Stimulated activated CD4-positive, alpha-beta T cell treated with anti-CD3 and anti-CD28 coated beads, Interleukin-2, amount 100 ng/mL, for 4 hours (primary cell): ENCODE measurements at places on chromosomes 1 and 21.

DNA sequence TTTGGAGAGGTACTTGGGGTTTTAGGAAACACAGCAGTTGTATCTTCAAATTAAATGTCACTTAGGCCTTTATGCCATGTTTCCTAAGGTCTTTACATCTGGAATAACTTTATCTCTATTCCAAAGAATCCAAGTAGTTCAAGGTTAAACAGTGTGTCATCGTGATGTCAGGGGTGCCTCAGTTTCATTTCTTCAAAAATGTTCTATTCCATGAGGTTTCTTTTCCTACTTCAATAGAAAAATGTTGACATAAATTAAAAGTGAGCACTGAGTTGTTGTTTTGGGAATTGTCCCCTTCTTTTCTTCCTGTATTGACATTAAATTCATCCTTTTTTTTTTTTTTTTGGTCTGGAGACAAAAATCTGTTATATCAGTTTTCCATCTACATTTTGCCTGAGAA is 160.6 kb upstream of the C21orf91 start:
- DNase-seq, result no peak

DNA sequence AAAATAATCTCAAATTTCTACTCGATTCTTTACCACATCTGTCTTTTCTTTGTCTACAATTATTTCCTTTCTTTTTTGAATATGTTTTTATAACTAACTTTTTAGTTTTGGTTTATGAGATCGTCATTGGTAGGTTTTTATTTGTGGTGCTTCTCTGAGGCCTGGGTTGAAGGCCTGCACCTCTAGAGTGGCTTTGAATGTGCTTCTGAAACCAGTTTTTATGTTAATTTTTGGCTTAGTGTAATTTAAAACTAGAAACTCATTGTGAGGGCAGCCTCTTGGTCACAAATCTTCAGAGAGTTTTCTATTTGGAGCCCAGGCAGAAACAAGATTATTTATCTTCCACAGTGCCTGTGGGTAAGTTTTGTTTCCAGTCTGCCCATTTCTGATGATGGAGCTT is 187.0 kb downstream of the GPATCH2 start:
- no peak for DNase-seq

- DNase-seq, result no peak
These were observed 32.1 kb downstream of the KDM1A start for GRCh38 chr1:23051290-23051909.

GRCh38 chr1:75203415-75204277 is 69.5 kb downstream of the LHX8 start:
- DNase-seq, result no peak

DNA sequence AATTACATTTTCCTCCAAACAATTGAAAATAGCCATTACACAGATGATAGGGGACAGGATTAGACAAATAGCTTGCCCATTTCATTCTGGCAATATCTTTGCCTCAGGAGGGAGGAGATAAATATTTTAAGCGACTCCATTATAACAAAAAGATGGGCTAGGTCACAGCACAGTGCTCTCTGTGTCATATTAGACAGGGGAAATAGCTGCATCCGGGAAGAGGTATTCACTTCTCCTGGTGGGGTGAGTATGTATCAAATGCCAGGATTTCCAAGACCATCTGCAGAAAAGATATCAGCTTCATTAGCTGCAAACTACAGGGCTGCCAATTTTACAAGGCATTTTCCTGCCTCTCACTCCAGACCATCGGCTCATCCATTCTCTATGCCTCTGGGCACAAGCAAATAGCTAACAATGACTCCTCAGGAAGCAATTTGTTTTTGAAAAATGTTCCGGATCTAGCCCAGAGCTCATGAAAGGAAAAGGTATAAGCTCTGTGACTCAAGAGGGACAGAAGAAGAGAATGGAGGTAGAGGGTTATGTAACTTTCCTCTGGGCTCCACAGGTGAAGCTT is 41.9 kb upstream of the ANGPTL7 start:
- DNase-seq, result no peak

GRCh38 chr1:156060937-156061636 is at the start of gene RAB25:
Gene RAB25 (plus strand): TSS chr1:156061160. CDS start chr1:156061401, 241 bp downstream.
- DNase-seq, result no peak

DNA sequence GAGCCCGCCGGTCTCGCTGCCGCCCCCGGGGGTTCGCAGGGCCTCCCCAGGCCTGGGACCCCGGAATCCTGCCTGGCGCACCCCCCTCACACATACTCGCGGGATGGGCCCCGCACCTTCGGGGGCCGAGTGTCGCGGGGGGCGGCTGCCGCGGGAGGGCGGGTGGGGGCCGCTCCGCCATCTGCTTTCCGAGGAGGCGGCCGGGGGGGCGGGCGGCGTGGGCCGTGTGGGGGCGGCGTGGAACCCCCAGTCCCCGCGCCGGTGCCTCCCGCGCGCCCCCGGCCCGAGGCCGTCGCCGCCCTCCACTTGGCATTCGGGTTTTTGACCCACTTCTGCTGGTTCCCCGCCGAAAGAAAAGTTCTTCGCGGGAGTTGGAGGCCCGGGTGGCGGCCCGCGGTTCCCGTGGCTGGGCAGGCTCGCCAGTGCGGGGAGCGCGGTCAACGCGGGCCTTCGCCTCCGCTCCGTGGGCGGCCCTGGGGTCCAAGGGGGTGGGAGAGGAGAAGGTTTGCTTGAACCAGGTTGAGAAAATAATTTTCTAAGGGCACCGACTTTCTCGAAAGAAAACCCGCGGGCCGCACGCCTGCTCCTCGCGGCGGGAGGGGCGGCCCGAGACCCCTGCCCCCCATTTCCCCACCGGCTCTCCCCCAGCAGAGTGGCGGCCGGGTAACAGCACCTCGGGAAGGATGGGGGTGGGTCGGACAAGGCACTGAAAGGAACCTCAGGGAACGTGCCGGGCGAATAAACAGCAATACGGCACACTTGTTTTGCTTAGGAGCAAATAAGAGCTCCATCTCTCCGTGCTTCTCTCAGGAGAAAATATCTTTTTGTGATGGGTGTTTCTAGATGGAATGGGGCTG is 1.6 kb downstream of the PHF13 start:
- DNase-seq, result no peak

DNA sequence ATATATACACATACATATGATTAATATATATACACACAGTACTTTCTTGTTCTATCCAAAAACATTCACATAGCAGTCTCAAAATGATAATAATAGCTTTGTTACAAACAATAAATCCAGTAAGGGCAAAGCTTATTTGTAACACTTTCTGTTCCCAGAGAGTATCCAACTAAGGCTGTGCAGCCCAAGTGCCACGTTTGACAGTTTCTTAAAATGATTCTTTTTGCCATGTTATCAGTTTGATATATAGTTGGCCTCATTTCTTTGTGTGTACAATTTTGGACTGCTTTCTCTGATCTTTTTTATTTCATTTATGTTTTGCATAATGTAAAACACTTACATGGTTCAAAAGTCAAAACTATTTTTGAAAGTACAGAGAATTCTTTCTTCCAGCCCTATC is 11.8 kb downstream of the KCNE1 start:
- DNase-seq, result no peak

DNA sequence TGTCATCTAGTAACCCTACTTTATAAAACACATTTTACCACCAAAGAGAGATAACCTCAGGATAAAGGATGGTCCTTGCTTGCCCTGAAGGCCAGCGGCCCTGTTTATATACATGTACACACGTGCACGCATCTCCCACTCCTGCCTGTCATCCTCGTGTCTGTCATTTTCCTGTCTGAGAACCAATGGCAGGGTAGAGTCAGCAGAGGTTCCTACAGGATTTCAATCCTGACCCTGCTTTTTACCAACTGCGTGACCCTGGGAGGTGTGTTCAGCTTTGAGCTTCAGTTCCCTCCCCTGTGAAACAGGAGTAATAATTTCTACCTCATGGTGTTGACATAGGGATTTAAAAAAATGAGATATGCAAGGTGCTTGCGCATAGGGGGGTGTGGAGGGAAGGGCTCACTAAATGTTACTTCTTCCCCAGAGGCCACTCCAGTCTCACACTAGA is 12.3 kb upstream of the RASSF5 start:
- DNase-seq, result no peak

DNA sequence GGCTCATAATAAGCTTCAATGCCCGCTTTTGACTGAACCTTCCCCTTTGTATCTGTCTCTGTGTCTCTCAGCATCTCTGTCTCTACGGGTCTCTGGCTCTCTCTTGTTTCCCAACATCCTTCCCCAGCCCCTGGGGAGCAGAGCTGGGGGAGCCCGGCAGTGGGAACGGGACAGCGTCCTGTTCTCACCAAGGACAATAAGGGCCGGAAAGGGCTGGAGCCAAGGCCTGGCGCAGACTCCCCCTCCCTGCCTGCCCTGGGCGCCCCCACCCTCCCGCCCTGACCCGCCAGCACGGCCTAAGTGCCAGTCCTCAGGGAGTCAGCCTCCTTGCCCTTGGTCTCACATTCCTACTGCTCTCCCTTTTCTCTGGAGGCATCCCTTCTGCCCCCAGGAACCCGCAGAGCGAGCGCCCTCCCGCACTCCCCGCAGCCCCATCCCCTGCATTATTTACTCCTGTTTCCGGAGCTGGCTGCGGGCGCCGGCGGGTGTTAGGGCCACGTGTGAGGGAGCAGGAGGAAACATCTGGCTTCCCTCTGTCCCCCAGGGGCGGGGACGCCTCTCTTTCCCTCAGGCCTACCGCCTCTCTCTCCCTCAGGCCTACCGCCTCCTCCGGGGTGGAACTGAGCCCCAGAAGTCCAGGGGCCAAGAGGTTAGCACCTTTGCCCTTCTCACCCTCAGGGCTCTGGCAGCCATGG is 6.5 kb downstream of the KRTCAP2 start:
- DNase-seq, result no peak

DNA sequence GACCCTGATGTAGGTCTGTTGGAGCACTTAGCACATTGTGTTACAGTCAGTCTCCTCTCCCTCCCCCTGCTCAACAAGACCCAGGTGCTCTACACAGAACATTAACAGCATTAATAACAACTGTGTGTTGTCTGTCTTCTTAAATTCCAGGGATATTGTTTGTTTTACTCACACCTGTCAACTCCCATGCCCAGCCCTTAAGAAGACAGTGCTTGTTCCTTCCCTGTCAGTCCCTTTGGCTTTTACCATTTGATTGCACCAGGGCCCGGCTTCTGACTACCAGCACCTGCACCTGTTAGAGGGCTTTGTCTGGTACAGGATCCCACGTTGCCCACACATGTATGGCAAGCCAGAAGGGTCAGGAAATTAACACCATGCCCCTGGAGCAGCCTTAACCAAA is 11.7 kb downstream of the RIMKLA start:
- no peak for DNase-seq

GRCh38 chr21:19541602-19542001 is 1138.0 kb upstream of the TMPRSS15 start:
- DNase-seq, result no peak

- no peak for DNase-seq
These were observed 25.3 kb downstream of the TRIM11 start for GRCh38 chr1:228381356-228381755.

- DNase-seq, result no peak
These were observed at the start of gene NTMT2 for GRCh38 chr1:170145770-170146676. Gene NTMT2 (plus strand): TSS chr1:170145959. CDS start chr1:170146108, 149 bp downstream.

GRCh38 chr21:43754948-43755781 is 20.9 kb downstream of the CSTB start:
- no peak for DNase-seq

GRCh38 chr1:72229893-72230292 is 52.4 kb downstream of the NEGR1 start:
- no peak for DNase-seq

DNA sequence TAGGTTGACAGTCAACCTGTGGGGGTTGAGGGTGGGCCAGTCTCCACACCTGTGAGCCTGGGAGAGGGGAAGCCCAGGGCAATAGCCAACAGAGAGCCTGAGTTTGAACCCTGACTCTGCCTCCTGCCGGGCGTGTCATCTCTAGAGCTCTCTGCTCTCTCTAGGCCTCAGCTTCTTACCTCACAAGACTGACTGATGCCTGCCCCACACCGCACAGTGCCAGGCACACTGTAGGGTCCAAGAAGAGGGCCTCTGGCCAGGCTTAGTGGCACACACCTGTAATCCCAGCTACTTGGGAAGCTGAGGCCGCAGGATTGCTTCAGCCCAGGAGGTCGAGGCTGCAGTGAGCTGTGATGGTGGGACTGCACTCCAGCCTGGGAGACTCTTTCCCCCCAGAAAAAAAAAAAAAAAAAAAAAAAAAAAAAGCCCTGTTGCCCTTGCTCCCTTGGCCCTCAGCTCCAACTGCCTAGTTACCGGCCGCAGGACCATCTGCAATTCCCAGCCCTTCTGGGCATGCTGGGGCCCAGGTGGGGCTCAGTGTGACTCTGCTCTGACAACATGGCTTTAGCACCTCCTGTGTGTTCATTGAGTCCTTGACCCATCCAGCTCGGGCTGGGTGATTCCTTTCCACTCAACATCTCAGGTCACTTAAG is 25.1 kb downstream of the GRHL3 start:
- no peak for DNase-seq

- DNase-seq, result no peak
These were observed 36.7 kb downstream of the ETNK2 start for GRCh38 chr1:204115116-204115515.

- DNase-seq, result no peak
These were observed 4.5 kb upstream of the ZNF697 start for GRCh38 chr1:119652587-119652986.

DNA sequence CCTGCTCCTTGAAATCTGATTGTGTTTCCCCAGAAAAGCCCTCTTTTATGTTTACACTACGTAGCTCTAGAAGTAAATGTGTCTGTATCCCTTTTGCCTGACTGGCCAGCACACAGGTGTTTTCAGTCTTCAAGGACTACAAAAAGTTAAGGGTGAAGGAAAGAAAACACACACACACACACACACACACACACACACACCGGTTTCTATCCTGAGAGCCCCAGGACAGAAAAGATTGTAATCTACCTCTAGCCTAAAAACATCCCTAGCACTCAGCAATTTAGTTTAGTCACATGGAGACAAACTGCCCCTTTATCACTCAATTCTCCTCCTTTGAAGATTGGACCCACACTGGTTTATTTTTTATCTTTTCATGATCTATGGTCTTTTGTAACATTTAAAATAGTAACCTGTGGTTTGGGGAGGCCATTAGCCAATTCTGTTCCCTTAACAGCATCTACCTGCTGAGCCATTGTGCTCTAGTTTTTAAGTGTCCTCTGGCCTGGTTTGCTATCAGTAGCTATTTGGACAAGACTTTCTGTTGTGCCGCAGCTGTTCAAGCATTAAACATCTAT is 15.8 kb upstream of the TRIM45 start:
- DNase-seq, result no peak

GRCh38 chr21:26967062-26967913 is at the start of gene ADAMTS5:
Gene ADAMTS5 (minus strand): TSS chr21:26967088. CDS start chr21:26966391, 697 bp downstream.
- no peak for DNase-seq

- DNase-seq, result no peak
These were observed at the start of gene HTR6 for GRCh38 chr1:19664453-19665185. Gene HTR6 (plus strand): TSS chr1:19664875. CDS start chr1:19665754, 879 bp downstream.

DNA sequence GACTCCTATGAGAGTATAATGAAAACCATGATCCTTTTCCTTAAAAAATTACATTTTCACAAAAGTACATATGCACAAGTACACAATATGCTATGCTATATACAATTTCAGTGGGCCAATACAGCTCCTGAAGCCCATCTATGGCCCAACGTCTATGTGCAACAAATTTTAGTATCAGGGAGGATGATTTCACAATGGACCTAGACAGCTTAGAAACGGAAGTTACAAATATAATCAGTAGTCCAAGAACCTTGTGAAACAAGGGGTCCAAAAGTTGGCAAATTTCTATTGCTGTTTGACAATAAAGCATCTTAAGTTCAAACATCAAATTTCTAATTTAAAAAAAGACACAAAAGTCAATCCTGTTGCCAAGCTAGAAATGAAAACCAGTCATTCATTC is 87.0 kb downstream of the DPYD start:
- no peak for DNase-seq

- DNase-seq, result no peak
These were observed 291.1 kb upstream of the NFIA start for GRCh38 chr1:60791226-60791625.
